Activated gamma-delta T cell treated with anti-CD3 and anti-CD28 coated beads, Interleukin-2, amount 50 U/mL, for 16 hours (primary cell): ENCODE measurements at places on chromosomes 2 and 18.

DNA sequence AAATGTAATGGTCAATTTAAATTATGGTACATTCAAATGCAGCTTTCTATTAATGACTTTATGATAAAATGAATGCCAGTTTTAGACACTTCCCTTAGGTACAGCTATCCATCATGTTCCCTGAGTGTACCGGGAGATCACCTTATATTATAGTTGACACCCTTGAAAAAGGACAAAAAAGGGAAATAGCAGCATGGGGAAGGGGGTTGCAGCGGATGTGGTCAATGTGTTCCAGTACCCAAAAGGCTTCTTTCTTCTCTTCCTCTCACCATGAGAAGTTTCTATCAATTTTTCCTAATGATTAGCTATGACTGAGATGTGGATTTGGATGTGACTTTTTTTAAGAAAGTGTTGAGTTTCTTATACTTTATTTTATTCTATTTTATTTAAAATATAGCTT, 154.4 kb downstream of the CCDC85A start:
- no peak for DNase-seq

GRCh38 chr18:3525870-3526420, 76.0 kb downstream of the TGIF1 start:
- peak; percentile 4 for DNase-seq

GRCh38 chr2:38497670-38498037, 105.1 kb downstream of the HNRNPLL start:
- no peak for DNase-seq

DNA sequence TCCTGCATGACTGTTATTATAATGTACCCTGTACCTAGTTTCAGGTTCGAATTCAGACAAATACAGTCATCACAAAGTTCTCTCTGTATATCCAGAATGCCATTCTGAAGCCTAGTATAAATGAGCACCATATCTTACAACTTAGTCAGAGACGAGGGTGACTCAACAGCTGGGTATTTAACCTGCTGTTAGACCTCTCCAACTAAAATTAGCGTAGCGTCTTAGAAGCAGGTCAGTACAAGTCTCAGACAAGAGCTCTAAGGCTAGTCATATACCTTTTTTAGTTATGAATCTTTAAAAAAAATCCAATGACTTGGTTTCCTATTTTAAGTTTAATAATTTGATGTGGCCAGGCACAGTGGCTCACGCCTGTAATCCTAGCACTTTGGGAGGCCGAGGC, 74.1 kb downstream of the CABYR start:
- DNase-seq, result no peak

DNA sequence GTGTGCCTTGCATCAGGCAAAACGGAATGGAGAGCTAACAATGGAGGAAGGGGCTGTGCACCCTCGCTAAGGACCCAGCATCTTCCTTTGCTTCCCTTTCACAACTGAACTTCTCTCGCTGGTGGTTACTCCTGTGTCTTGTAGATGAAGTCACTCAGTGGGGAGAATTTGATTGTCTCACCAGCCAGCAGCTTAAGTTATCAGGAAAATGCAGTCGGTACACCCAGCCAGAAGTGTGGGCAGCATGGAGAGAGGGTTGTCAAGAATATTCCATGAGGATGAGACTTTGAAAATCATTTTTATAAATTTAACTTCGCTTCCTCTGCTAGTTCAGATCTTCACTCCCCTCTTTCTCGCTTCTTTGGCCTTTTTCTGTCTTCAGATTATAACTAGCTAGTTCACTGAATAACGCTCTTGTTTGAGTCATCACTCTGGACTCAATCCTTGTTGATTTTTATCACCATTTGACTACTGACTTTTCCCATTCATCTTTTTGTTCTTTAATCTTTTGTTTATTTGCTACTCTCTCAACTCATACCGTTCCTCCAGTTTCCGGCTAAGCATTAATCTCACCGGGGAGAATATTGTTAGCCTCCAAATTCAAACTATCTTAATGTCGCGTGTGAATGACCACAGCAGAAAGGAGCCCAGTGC, 221.7 kb downstream of the CD226 start:
- no peak for DNase-seq

- no peak for DNase-seq
Observed at GRCh38 chr2:2448178-2448577, 117.1 kb upstream of the MYT1L start.

GRCh38 chr2:10205162-10205475, 82.6 kb downstream of the RRM2 start:
- DNase-seq, result no peak

- DNase-seq, result no peak
Observed at GRCh38 chr2:62430146-62430545, 75.8 kb downstream of the TMEM17 start.

DNA sequence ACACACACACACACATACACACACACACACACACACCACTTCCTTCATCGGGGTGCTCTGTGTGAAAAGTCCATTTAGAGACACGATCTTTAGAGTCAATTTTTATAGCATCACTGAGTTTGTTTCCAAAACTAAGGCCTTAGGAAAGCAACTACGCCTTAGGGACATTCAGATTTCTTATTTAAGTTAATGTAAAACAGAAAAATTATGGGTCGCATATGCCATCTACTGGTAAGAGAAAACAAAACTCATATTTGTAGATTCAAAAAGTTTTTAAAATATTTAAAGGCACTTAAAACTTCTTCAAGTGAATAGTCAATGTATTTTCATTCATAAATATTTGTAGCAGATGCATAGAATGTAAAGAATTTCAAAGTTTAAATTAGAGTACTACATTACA, 166.2 kb downstream of the ATAD2B start:
- no peak for DNase-seq

DNA sequence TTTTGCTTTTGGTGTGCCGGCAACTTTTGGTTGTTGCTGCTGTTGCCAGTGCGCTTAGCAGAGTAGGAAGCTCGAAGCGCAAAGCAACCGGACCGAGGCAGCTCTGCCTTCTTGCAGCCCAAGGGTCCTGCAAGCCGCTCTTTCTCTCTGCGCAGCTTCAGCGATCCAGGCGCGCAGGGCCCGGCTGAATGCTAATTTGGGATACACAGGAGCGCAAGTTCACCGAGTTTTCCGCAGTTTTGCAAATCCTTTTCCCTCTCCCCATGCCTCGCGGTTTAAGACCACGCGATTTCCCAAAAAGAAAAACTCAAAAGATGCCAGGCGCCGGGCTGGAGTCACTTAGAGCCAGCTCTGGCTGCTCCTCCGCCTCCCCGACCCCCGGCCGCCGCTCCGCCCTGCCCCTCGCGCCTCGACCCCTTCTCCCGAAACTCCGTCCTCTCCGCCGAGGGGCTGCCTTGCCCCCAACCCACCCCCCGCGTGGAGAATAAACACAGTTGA, 13.5 kb upstream of the SIX3 start:
- DNase-seq, result no peak

- no peak for DNase-seq
Observed at GRCh38 chr2:10911291-10912075, at the start of gene KCNF1. KCNF1 (plus strand) TSS chr2:10911934; CDS start chr2:10912427, 493 bp downstream.

GRCh38 chr2:96768083-96768561, 7.4 kb downstream of the CNNM4 start:
- no peak for DNase-seq

GRCh38 chr2:27085673-27086089, 891 bp upstream of the KHK start:
- DNase-seq, result no peak

- no peak for DNase-seq
Observed at GRCh38 chr2:43107679-43108078, 118.7 kb downstream of the ZFP36L2 start.

GRCh38 chr18:9914584-9915290, 921 bp downstream of the VAPA start:
- peak; percentile 74 for DNase-seq

GRCh38 chr2:173349287-173349686, 5.4 kb upstream of the CDCA7 start:
- DNase-seq, result no peak

DNA sequence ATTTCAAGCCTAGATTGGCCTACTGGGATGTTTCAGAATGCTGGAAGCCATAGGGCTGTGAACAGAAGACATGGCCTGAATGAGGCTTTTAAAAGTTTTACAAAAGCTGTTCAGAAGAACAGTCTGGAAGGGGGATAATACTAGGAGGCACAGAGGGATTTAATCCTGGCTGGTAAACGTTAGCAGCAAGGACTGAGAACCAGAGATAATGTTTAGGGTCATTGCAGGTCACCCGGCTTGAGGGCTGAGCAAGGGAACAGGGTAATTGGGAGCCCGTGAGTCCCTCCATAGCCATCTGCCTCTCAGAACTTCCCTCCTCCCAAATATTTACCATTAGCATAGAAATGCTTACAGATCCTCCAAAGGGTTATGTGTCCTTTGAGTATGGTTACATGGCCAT, 765.4 kb downstream of the TMEM182 start:
- no peak for DNase-seq

- no peak for DNase-seq
Observed at GRCh38 chr2:31081492-31081891, 56.7 kb downstream of the GALNT14 start.

- DNase-seq, result no peak
Observed at GRCh38 chr2:234964631-234965461, 13.0 kb downstream of the SH3BP4 start.

GRCh38 chr2:203822240-203822639, 45.3 kb upstream of the CTLA4 start:
- no peak for DNase-seq

- DNase-seq, result no peak
Observed at GRCh38 chr18:29007986-29008654, 831.2 kb upstream of the CDH2 start.

DNA sequence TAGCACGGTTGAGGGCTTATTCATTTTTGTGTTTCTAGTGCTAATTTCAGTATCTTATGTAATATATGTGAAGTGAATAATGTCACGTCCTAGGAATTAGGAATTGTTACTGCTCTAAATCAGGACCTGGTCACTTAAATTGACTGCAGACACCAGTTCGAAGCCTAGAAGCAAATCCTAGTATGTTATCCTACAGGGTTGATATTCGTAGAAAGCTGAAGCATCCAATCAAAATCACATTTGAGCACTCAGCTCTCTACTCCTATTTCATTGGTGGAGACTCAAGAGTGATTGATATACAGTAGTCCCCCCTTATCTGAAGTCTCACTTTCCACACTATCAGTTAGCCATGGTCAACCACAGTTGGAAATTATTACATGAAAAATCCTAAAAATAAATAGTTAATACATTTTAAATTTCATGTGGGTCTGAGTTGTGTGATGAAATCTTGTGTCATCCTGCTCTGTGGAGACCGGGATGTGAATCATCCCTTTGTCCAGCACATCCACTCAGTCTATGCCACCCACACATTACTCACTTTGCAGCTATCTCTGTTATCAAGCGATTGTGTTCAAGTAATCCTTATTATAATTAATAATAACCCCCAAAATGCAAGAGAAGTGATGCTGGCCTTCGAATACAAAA, 35.2 kb upstream of the SCN9A start:
- no peak for DNase-seq

DNA sequence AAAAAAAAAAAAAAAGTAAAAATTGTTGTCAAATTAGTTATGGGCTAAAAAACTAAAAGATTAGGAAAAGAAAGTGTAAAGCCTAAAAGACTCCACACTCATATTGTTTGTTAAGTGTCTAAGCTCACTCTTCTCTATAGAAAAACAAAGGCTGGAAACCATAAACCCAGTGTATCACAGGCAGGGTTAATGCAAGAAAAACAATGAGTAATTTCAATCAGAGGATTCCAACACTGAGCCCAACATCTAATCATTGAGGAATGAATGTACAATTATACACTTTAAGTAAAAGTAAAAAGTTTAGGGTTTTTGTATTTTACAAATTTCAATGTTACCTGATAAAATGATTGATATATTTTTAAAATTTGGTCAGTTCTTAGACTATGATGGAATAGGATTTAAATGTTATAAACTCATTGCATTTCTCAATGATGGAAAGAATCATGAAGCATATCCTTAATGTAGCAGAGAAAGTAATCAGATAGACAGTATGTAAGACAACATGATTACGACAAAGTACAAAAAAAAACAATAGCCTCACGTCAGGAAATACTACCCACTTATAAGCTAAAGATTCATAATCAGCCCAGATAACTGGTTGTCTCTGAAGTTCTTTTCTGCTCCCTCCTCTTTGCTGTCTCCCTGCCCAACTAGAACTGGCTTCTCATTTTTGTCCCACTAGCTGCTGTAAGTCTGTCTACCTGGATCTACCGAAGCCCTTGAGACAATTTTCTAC, 44.5 kb upstream of the SP3 start:
- no peak for DNase-seq

DNA sequence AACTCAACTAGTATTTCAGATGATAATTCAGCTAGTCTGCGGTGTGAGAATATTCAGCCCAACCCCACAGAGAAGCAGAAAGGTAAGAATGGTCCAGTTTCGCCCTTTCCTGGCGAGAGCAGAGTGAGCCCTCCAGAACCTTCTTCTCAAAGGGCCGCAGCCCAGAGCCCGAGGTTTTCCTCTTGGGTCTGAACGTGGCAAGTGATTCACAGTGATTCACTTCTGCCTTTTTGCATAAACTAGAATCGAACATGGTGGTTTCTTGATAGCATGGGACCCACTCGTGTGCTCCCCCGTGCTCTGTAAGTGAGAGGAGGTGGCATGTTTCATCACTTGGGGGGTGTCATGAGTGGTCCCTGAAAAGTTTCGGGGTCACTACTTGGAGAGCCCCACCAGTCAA, 24.2 kb downstream of the TRAF3IP1 start:
- DNase-seq, result no peak

GRCh38 chr18:63113899-63114565, 205.5 kb downstream of the BCL2 start:
- no peak for DNase-seq

GRCh38 chr2:10792660-10793400, 19.8 kb downstream of the PDIA6 start:
- no peak for DNase-seq

GRCh38 chr2:32095671-32096070, 32.3 kb downstream of the SPAST start:
- DNase-seq, result no peak

DNA sequence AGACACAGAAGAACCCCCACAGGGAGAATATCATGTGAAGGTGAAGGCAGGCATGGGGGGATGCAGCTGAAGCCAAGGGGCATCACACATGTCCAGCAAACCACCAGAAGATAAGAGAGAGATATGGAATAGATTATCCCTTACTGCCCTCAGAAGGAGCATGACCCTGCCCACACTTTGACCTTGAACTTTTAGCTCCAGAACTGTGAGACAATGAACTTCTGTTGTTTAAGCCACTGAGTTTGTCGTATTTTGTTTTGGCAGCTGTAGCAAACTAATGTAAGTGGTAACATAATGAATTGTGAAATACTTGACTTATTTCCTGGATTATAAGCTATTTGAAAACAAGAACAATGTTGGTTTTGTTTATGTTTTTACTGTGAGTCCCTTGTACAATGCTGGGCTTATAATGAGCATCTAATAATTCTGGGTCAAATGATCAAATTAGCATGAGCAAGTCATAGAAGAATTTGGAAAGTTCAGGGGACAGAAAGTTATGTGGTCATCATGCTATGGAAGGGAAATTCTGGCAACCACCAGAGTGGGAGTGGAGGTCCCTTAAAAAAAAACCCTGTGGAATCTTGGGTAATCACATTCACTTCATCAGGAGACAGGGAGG, 541.0 kb upstream of the KLHL29 start:
- no peak for DNase-seq

DNA sequence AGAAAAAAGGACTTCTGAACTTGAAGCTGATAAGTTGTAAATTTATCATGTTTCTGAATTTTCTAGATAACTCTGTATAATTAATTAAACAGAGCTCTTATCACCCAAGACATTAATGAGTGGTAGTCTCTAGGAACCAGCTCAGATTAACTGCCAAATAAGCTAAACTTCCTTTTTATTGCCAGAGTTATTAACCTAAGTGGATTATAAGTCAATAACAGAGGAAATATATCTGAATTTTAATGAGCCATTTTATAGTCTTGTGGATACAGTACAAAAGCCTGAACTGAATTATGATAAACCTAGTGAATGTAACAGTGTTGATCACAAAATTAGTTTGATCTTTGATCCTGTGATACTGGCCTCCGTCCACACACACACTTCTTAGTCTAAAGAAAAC, 111.5 kb downstream of the COMMD1 start:
- DNase-seq, result no peak
